Stimulated activated naive CD4-positive, alpha-beta T cell treated with Interleukin-2 at 50 U/mL for 16 hours (primary cell): ENCODE measurements at places on chromosomes 13 and 19.

DNA sequence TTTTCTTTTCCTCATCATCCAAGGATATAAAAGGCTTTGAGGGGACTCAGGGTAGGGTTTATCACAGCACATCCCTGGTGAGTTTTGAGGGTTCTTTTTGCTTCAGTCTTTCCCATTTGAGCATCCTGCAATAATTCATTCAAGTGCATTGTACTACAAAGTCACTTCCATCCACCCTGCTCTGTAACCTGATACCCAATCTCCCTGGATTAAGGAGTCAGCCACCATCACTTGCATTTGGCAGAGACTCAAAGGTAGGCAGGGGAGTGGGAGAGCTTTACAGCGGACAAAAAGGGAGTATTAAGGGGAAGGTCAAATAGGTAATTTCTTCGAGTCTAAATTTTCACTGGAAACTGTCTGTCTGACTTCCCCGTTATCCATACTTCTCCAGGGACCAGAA lies 216.1 kb upstream of the TMTC4 start:
- no peak for DNase-seq

- DNase-seq, result no peak
Observed at GRCh38 chr13:66329988-66330451, 900.1 kb downstream of the PCDH9 start.

- DNase-seq, result no peak
Observed at GRCh38 chr13:37751025-37751424, 118.5 kb downstream of the TRPC4 start.

- DNase-seq, result no peak
Observed at GRCh38 chr19:39158646-39159260, 33.2 kb downstream of the PAK4 start.

DNA sequence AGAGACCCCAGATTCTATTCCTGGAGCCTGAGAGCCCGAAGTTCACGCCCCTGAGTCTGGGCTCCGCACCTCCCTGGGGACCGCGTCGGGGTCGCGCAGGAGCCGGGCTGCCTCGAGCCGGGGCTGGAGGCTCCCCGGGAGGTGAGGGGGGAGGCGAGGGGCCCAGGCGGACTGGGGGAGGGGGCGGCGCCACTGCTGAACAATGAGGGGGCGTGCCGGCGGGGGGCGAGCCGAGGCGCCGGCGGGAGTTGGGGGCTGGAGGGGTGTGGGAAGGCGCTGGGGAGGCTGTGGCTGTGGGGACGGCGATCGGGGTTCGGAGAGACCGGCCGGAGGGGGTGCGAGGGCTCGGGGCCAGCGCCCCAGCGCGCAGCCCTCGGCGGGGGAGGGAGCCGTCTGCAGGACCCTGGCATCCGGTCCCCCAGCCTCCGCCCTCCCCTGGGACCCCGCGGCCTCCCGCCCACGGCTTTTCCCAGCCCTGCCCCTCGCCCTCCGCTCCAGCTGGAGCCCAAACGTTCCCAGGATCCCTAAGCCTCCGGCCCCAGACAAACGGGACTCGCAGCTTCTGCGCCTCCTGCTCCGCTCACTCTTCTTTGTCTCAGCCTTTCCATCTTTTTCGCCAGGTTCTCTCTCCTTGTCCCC lies 922 bp downstream of the PLEKHG2 start:
- DNase-seq, result peak; percentile 34

DNA sequence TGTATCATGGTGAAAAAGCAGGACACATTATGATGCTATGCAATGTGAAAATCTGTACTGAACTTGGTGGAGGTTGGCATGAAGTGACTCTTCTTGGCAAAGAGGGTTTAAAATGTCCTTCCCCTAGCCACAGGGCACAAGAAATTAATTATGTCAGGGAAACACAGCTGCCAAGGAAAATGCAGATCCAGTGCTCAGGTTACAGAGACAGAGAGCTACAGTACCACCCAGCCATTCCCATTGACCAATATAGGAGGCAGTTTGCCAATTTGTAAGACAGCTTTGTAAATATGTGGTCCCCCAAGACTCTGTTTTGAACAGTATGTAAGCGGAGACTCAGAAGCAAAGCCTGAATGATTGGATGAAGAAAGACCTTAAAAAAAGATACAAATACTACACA lies 69.4 kb upstream of the KLF12 start:
- no peak for DNase-seq

GRCh38 chr19:21474671-21475181 lies 30.7 kb upstream of the ZNF429 start:
- DNase-seq, result peak; percentile 44

DNA sequence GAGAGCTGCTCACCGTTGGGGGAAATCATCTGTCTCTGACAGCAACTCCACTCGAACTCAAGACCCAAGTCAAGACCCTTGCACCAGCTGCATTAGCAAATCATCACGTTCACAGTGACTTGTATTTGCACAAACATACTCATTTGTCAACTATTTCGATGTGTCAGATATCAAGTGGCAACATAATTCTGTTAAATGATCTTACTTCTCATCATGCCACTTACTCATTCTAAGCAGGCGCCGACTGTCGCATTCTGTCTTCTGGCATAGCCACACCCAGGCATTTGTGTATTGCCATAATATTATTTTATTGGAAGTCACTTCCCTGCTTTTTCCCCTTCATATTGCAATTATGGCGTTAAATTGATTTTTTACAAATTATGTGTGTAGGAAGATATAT lies 23.0 kb upstream of the ATP1A3 start:
- no peak for DNase-seq

GRCh38 chr13:38415233-38415632 lies 65.6 kb downstream of the UFM1 start:
- DNase-seq, result no peak

DNA sequence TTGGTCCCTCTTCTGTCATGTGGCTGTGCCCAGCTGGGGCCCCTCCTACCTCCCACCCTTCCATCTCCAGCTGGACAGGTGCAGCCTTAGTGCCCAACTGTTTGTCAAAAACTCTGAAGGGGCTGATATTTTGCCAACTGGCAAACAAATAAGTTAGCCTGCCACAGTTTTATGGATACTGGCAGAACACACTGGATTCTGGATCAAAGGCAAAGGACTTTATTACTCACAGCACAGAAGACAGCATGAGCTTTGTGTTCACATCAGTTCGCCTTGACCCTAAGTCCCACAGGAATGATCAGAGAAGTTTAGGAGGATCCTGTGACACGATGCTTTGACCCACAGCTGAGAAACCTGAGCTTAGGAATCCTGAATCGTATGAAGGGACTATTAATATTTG lies 16.4 kb downstream of the KLK2 start:
- no peak for DNase-seq

DNA sequence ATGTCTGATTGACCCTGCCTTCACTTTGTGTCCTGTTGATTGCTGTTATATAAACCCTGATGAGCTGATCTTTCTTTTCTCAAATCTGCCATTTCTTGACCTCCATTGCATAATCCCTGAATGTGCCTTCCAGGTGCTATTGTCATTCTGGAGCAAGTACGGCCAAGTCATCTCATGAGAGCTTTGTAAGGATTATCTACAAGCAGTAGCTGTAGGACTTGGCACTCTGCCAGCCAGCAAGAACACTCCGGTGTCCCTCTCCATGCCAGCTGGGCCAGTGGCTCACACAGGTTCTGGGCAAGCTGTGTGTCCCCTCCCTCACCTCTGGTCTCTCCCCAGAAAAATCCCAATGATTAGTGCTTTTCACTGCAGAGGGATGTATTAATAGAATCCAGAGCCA lies 348.1 kb downstream of the FOXO1 start:
- DNase-seq, result no peak

DNA sequence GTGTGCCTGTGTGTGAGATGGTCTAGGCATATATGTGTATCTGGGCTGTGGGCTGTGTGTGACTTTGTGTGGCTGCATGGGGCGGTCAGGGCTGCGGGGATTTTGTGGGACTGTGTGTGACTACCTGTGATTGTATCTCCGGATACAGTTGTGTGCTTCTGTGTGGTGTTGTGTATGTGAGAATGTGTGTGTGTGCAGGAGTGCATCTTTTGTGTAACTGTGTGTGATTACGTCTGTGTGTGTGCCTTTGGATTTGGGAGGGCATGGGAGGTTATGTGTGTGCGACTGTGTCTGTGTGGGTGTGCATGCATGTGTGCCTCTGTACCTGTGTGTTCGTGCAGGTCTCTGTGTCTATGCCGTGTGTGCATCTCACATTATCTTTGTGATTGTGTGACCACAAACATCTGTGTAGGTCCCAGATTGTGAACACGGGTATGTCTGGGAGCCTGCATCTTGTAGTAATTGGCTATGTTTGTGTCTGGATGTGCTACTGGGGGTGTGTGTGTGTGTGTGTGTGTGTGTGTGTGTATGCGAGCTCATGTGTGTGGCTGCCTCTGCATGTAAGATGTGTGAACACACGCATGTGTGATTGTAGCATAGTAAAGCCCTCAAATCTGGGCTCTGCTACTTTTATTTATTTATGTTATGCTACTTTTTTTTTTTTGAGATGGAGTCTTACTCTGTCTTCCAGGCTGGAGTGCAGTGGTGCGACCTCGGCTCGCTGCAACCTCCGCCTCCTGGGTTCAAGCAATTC lies 7.6 kb downstream of the EHD2 start:
- no peak for DNase-seq

- no peak for DNase-seq
Observed at GRCh38 chr19:52748336-52748950, 13.6 kb upstream of the ZNF611 start.

GRCh38 chr19:4088975-4089374 lies 22.3 kb upstream of the ZBTB7A start:
- no peak for DNase-seq

DNA sequence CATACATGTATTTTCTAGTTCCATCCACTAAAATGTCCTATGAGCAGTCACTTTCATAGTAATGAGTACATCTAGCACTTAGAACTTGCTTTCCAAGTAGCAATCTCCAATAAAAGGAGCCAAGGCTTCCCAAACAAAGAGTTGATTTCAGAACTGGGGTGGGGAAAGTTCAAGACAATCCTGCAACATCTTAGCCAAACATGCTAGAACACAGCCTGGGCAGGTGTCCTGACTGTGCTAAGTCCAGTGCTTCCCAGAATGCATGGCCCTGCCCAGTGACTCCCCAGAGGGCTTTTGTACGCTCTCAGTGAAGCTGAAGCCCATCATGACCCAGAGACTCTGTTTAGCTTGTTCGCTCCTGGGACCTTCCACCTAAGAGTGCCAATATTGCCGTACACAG lies 106.7 kb upstream of the UBAC2 start:
- no peak for DNase-seq

DNA sequence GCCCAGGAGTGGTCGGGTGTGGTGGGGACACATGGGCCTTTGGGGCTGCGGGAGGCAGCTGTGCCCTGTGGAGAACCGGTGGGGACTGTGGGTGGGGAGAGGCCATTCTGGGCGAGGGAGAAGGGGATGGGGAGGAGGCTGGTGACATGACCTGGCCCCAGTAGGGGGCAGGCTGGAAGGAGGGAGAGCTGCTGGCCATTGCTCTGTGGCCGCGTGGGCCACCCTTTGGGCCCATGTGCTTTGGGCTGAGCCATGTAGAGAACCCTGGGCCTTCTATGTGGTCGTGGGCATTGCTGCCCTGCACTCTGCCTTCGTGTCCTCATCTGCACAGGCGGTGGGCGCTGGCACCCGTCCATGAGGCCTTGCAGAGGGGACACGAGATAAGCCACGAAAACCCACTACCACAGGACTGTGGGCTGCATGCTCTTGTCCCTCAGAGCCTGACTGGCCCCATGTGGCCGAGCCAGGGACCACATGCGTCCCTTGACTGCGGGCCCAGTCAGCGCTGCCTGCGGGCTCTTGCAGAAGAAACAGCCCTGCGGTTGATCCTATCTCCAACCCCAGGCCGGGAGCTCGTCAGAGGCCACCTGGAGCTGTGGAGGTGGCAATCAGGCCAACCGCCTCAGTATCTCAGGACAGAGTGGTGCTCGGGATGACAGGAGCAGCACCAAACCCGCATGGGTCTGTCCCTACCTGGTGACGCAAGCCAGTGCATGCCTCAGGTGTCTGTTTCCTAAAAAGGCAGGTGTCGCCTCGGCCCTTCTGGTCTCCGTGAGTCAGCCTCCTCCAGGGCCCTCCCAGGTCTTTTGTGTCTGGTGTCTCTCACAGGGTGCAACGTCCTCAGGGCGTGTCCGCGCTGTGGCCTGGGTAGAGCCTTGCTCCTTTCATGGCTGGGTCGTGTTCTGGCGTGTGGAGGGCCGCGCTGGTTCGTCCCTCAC lies 14.3 kb downstream of the FZR1 start:
- DNase-seq, result no peak

- DNase-seq, result peak; percentile 86
Observed at GRCh38 chr19:58182577-58182988, 278 bp upstream of the ZNF274 start.

DNA sequence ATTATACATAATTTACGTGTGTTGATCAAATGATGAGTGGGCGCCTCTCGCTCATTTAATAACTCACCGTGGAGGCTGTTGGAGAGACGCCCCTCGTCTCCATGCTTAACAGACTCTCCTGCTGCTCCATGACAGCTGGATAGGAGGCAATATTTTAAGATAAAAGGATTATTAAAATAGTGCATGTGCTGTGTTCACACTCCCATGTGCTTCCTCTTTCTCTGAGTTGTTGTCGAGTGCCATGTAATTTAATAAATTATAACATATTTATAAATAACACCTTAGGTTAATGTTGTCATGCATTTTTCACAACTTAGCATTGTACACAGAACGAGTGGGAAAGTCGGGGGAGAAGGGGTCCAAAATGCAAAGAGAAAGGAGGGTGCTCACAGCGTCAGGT lies 161.4 kb upstream of the TSHZ3 start:
- DNase-seq, result no peak

DNA sequence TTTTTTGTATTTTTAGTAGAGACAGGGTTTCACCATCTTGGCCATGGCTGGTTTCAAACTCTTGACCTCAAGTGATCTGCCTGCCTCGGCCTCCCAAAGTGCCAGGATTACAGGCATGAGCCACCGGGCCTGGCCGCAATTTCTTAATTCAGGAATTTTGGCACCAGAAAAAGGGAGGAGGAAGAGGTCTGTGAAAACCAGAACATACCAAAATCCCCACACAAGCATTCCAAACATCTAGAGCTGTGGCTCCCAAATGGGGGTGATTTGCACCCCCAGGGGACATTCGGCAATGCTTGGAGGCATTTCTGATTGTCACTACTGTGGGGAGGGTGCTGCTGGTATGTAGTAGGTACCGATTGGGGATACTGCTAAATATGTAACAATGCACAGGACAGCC lies 40.2 kb upstream of the ABCC4 start:
- DNase-seq, result no peak

DNA sequence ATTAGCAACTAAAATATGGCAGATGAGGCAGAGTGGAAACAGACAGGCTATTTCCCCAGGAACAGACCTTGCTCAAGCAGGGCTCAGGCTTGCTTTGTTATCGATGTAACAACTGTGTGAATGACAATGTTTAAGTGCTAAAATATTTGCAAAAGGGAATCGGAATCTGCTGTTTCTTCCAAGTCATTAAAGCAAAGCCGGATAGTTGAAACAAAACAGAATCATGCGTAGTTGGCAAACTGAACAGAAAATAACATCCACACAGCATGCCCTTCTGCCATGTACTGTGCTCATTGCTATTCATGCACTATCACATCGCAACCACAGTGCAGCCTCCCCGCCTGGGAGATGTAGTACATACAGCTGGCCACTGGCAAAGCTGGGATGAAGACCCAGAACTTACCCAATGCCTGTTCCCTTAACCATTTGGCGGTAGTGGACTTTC lies 799.1 kb downstream of the DIAPH3 start:
- no peak for DNase-seq

- no peak for DNase-seq
Observed at GRCh38 chr19:7643031-7643415, 6.1 kb downstream of the STXBP2 start.
